ENCODE measurements at places on chromosomes 2 and 18.
A peak's percentile ranks its signal among the peaks of the same experiment; 100 is the strongest.

- no peak for DNase-seq
Observed at GRCh38 chr18:57134618-57135135, 12.2 kb upstream of the BOD1L2 start.

DNA sequence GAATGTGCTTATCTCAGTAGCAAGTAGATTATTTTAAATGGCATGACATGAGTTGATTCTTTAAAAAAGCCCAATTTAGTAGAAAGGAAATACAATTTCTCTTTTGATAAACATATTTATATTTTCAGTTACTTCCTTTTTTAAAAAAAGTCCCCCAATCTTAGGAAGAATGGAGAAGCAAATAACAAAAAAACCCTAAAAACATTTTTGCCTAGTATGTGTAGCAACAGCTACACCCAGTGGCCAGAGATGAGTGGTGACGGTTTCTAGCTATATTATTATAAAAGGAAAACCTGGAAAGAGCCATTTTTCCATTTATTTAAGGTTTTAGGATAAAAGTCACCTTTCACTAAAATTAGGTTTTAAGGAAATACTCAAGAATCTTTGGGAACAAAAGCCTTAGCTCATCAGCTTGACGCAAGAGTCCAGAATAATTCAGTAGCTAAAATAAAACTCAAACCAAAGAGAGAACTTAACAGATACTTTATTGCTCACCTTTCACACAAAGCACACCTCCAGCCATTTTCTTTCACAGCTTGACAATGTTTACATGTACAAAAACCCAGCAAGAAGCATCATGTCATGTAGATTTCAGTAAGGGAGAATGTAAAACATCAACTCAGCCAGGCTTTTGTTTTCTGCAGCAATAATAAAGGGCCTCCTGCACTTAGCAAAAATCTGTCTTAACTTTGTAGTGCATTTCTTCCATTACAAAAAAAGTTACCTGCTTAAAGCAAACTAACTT lies 15.7 kb downstream of the FAM98A start:
- peak; percentile 29 for DNase-seq

- no peak for DNase-seq
Observed at GRCh38 chr18:56495884-56496283, 142.5 kb downstream of the TXNL1 start.

GRCh38 chr2:224260372-224261020 lies 141.4 kb downstream of the FAM124B start:
- no peak for DNase-seq

GRCh38 chr2:130875935-130876334 lies 39.2 kb downstream of the ARHGEF4 start:
- DNase-seq: no peak

DNA sequence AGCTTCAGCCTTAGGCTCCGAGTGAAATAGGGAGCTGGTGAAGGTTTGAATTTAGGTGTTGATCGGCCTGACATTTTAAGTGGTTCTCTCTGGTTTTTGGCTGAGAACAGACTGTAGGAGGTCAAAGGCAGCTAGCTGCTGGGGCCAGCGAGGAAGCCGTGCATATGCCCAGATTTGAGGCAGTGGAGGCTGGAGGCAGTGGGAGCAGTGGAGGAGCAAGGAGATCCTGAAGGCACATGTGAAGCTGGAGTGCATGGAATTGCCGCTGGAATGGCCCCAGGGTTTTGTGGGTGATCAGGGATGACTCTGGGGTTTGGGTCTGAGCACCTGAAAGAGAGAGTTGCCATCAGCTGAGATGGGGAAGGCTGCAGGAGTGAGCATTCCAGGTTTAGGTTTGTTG lies 25.1 kb downstream of the STEAP3 start:
- DNase-seq: no peak

DNA sequence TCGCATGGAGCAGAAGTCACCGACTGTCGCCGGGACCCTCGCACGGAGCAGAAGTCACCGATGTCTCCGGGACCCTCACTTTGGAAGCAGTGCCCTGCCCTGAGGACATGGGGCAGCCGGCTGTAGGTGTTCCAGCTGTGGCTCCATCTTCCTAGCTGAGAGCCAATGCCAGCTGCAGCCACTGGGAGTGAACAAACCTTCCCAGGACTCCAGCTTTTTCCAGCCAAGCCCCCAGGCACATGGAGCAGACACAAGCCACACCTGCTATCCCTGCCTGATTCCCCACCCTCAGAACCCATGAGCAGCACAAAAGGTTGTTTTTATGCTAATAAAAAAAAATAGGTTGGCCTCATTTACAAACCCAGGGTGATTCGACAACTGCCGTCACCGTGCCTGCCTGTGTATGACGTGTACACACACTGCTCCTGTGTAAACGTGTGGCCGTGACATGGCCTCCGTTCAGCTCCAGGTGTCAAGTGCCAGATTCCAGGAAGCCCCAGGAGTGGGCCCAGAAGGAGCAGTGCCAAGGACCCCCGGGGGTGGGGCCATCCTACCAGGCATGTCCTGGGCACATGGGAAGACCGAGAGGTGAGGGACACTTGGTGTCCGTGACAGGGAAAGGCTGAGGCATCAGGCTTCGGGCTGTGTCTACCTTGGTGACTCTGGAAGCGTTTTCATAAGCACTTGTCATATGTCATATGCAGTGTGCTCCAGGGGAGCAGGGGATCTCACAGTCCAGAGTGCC lies 91.5 kb downstream of the EIPR1 start:
- no peak for DNase-seq

DNA sequence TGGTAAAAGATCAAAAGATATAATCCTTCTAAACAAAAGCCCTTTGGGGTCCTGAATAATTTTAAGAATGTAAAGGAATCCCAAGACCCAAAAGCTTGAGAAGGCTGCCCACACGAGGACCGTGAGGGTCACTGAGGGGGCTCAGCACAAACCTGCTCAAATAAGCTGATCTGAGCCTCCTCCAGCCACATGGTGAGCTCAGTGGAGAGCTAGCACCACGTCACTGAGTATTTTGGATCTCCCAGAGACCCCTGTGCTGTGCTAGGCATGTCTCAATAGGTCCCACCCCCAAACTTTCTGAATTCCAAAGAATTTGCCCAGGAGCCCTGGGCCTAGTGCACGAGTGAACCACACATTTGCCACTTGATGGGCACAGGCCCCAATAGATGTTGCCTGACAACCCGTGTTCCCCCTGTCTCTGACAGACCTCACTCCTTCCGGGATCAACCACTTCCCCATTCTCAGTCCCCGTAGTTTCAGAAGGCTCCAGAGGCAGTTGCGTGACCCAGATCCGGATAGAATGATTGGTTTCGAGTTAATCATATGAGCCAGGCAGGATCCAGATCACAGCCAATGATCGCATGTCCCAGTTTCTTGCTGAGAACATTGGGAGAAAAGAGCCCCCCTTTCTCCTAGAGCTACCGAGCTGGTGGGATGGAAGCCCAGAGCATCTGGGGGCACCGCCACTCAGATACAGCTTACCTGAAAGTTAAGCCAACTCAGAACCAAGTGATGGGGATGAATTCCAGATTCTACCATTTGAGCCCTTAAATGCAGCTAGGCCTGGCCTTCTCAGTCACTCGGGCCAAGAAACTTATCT lies 203.8 kb downstream of the TNS1 start:
- no peak for DNase-seq

DNA sequence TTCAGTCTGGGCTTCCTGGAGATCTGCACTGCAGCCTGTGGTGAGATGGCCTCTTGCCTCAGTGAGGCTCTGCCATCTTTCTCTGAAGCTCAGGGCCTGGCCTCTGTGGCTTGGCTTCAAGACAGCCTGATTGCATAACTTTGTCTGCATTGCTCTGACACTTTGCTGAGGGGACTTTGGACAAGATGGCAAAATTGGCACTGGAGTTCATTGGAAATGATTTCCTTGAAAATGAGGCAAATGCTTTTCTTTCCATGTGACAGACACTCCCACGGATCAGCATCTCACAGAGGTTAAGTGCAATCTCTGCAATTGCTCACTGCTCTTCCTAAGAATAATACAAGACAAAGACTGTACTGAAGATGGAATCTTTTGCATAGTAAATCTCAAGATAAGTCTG lies 166.8 kb downstream of the KCNS3 start:
- DNase-seq: no peak

DNA sequence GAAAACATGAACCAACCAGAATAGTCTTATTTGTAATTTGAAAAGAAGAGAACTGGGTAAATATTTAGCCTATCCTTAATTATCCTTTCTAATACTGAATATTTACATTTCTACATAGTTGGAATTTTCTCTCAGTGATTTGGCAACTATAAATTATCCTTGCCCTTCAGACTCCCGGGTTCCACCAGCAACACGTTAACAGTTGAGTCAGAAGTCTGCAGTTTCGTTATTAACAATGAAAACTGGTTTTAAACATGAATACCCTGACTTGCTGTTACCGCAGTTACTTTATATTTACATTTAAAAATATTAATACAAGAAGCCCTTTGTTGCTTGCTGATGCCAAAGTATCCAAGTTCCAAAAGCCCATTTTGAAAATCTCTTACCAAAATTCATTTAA lies 673.0 kb downstream of the ARHGAP15 start:
- no peak for DNase-seq

DNA sequence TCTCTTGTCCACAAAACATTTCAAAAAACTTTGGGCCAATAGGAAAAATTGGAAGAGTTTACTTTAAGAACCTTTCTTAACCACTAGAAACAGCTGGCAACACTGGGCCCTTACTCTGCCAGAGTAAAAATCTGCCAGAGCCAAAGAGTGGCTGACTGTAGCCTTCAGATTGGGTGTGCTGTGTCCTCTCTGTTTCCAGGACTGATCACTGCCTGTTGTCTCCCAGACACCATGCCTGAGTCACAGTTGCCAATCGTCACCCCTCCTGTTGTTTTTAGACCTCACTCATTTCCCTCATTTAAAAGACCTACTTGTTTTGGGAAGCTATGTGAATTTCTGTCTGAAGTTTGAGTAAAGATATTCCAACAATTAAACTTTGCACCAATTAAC lies 159.1 kb downstream of the PPP1R1C start:
- no peak for DNase-seq

GRCh38 chr2:161166538-161167409 lies 6.5 kb downstream of the TANK start:
- DNase-seq: no peak

DNA sequence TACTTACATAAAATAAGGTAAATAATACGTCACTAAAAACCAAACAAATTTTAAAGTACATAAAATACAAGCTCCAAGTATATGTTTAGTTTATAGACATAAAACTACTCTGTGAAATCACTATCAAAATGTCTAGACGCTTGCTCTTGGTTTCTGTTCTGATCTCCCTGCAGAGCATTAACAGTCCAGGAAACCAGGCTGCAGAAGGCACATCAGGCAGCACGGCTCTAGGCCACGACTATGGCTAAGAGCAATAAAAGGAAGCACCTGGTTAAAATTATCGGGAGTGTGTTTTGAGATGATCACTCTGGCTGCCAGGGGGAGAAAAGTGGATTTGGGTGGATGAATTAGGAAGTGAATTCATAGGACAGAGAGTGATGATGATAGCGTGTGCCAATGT lies 196.0 kb upstream of the SPHKAP start:
- DNase-seq: no peak

GRCh38 chr2:217612211-217612610 lies 390.6 kb downstream of the TNS1 start:
- no peak for DNase-seq

Data from NCI-H524 (cell line).